ENCODE measurements at places on chromosomes 12 and 14.
A peak's percentile ranks its signal among the peaks of the same experiment; 100 is the strongest.

DNA sequence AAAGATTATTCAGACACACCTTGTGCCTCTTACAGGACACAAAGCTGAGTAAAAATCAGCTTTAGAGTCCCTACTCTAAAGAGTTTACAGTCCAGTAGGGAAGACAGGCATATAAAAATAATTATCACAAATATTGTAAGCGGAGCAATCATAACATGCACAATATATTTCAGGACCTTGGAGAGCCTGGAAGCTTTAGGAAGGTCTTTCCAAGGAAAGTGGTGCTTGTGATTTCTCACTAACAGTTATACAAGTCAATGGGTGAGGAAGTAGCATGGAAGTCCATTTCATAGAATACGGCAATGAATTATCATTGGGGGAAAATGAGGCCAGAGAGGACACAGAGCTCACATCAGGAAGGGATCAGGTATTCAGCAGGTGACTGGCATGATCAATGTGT lies 268.3 kb downstream of the C12orf50 start:
- no peak for DNase-seq

- DNase-seq = no peak
Measured at GRCh38 chr14:58977366-58977765, 211.1 kb upstream of the DAAM1 start.

DNA sequence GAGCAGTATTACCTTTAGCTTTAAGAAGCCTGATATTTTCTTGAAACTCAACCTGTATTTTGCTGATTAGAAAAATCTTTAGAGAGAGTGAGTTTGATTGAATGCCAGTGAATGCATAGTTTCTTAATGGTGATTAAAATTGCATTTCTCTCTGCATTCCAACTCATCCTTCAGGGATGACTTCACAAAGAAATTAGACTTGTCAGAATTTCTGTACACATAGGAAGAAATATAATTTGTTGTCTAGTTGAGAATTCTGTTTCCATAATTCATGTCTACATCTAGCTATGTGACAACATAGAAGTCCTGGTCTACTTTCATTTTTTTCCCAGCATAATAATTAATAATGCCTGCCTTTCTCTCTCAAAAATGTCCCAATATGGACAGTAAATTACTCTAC lies 136.6 kb downstream of the OTOGL start:
- no peak for DNase-seq

DNA sequence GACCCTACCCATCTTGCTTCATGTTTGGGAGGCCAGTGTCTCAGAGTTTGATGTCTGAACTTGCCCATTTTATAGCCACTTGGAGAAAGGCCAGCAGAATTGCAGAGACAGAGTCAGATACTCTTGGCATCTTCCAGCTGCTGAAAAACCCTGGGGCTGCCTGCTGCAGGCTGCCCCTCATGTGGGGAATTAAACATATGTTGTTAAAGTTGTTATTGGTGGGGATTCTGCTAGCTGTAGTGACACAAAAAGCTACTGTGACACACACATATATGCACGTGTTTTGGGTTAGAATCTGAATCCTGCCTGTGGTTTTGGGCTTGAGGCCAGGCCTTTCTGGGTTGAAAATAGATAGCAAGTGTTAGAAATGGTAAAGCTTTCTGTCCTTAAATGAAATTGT lies 1288.4 kb downstream of the AACS start:
- peak; percentile 22 for DNase-seq

GRCh38 chr14:55356913-55357312 lies 54.7 kb downstream of the ATG14 start:
- DNase-seq = no peak

DNA sequence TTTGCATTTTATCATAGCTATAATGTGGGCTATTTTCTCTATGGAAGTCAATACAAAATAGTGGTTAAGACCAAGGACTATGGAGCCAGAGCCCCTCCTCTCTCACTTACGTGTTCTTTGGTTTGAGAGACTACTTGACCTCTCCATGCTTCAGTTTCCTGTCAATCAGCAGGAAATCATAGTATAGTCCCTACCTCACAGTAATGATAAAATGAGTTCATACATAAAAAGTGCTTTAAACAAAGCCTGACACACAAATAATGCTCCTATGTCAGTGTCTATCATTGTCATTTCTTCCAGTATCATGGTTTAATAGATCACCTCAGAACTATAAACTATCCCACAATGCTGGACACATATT lies 90.4 kb downstream of the MED13L start:
- DNase-seq = no peak

DNA sequence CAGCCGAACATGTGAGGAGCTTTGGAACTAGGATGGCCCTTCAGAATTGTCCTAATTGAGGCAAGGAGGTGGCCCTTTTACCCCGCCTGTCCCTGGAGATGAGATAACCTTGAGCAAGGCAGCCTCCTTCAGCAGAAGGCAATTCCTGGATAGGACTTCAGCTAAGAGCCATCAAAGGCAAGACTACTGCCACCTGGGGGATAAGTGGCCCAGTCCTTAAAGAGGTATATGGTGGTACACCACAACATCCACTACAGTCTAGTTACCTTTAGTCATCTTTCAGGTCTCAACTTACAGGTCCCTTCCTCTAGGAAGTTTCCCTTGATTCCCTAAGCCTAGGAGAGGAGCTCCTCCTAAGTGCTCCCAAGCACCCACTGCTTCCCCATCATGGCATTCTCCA lies 204.2 kb upstream of the CDKN3 start:
- DNase-seq = no peak

DNA sequence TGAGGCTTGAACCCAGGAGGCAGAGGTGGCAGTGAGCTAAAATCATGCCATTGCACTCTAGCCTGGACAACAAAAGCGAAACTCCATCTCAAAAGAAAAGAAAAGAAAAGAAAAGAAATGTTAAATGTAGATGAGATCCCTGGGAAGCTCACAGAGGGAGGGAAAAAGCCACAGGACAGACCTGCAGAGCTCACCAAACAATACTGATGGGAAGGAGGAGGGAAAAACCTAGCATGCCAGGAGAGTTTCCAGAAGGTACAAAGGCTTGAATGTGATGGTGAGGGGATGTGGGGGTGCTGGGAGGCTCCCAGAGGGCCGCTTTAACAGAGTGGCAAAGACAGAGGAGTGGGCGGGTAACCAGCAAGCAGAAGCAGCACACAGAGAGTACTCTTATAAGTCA lies 72.3 kb downstream of the PTPN21 start:
- DNase-seq = no peak

GRCh38 chr14:20754308-20754707 lies 8.6 kb downstream of the EDDM3A start:
- no peak for DNase-seq

GRCh38 chr12:106139422-106140171 lies 843 bp upstream of the NUAK1 start:
- DNase-seq = peak; percentile 62

DNA sequence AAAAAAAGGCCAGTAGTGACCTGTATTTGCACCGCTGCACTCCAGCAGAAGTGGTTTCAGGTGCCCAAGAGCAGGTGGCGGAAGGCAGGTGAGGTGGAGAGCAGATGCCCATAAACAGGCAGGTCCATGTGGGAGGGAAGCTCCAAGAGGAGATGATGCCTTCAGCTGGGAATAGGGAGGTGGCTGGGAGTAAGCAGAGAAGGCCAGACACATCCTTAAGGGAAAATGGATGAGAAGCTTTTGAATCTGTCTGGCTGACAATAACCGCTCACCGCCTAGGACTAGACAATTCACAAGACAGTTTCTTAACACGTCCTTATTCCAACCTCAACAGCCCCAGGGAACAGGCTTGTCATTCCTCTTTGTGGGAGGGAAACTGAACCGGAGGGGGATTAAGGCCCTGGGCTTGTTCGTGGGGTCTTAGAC lies 43.9 kb upstream of the PLEKHG6 start:
- no peak for DNase-seq

DNA sequence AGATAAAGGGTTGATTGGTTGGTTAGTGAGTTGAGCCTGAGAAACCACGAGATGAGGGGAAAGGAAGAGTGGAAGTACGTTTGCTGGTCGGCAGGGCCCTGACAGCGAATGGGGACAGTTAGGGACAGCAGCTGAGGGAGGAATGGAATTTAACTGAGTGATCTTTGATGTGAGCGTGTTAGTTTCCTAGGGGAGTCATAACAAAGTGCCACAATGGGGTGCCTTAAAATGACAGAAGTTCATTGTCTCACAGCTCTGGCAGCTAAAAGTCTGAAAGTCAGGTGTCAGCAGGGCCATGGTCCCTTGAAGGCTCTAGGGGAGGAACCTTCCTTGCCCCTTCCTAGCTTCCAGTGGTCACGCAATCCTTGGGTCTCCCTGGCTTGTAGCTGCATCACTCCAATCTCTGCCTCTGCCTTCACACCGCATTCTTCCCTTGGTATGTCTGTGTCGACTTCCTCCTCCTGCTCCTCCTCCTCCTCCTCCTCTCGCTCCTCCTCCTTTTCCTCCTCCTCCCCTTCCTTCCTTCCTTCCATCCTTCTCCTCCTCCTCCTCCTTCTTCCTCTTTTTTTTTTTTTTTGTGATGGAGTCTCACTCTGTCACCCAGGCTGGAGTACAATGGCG lies 26.0 kb upstream of the RIN3 start:
- no peak for DNase-seq

- no peak for DNase-seq
Measured at GRCh38 chr12:94122591-94122990, 25.8 kb upstream of the PLXNC1 start.
